Temporal lobe (tissue), 4 donors: ENCODE measurements at places on chromosomes 11 and 22. TPM values are rescaled to one million over a fixed set of nuclear protein-coding genes. Genes with fewer than 3 reads are reported as not detected.

GVQW3 gene
- total RNA-seq, result 19.9 TPM

SOX6 gene
- 23.6 TPM for total RNA-seq

KIF18A gene
- 3.4 TPM for total RNA-seq

HOATZ gene
- 0.98 TPM for total RNA-seq

OR2AT4 gene
- total RNA-seq, result not detected

SMTNL1 gene
- total RNA-seq, result not detected

SCGB1A1 gene
- total RNA-seq, result not detected

ESAM gene
- total RNA-seq, result 6.1 TPM

NEFH gene
- 0.49 TPM for total RNA-seq

SSTR3 gene
- under 0.01 TPM for total RNA-seq

SORL1 gene
- 40.6 TPM for total RNA-seq

PIH1D2 gene
- total RNA-seq, result 1.5 TPM
